Activated CD4-positive, alpha-beta memory T cell treated with anti-CD3 and anti-CD28 coated beads, Interleukin-2, amount 10 ng/mL, durations not matched to agents 7 days and 5 days (primary cell): ENCODE measurements at places on chromosomes 12 and 14. TPM values are rescaled to one million over a fixed set of nuclear protein-coding genes. Genes with fewer than 3 reads are reported as not detected.

Gene RTN1
- total RNA-seq: not detected

Gene ACACB
- total RNA-seq: 12.2 TPM

Gene FOXN4
- not detected for total RNA-seq

Gene ERP27
- total RNA-seq: 8.5 TPM

GRCh38 chr12:916712-917445 is 32.6 kb downstream of the RAD52 start:
- no peak for DNase-seq
- no peak overlapping the region for H3K4me3 ChIP-seq
- peaks cover 22% of the 10 kb centered on the region for H3K4me1 ChIP-seq

DNA sequence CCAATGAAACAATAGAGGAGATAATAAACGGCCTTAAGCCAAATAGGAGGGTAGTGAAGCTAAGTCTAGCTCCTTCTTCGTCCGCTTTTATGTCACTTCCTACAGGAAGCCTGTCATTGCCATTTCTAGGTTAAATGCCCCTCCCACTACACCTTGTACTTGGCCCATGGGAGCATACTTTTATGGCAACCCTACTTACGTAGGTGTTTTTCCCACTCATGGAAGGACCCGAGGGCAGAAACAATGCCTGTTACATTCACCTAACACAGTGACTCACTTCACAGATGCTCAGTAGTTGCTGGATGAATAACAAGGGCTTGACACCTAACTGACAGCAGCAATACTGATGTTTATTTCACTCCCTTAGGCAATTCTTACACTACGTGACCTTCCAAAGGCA is 44.5 kb downstream of the ALKBH1 start:
- peaks cover 3% of the 10 kb centered on the region for H3K4me1 ChIP-seq
- no peaks in the 10 kb centered on the region for H3K27me3 ChIP-seq
- DNase-seq: no peak
- no peaks in the 10 kb centered on the region for H3K36me3 ChIP-seq
- H3K4me3 ChIP-seq: no peak overlapping the region

DNA sequence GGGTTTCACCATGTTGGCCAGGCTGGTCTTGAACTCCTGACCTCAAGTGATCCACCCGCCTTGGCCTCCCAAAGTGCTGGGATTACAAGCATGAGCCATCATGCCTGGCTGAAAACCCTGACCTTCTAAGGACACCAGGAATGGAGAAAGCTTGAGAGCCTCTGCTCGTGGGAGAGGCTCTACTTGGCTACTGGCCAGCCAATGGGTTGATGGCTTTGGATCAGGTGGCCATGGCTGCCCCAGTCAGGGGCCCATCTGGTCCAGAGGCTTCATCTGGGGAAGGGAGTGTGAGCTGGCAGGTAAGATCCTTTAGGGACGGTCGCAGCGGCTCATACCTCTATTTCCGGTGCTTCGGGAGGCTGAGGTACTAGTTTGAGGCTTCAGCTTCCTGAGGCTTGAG is 42.5 kb upstream of the PPP1CC start:
- no peak overlapping the region for H3K27ac ChIP-seq
- H3K4me1 ChIP-seq: peaks cover 17% of the 10 kb centered on the region

DNA sequence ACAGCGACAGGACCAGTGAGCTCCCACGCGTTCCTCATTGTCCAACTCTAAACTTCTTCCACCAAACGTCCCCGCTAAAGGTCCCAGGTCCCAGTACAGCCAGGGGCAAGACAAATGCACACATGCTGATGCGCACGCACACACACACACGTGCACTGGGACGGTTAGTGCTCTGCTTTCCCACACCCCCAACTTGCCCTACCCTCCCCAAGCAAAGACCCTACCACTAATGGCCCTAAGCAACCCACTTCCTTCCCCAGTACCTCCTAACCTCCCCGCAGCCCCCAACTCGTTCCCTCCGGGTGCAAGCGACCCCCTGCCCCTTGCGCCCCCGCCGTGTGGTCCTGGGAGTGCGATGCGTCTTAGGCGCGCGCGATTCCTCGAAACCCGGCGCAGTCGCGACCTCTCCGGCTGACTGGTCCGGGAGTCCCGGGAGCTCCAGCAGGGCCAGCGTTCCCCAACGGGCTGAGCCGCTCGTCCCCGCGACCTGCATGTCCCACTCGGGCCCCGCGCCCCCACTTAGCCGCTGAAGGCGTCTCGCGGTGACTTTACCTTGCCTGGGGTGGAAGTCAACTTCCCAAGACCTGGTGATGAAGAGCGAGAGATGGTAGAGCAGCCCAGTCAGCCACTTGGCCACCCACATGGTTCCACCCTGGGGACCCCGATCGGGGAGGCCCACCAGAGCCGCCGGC is 578 bp downstream of the ADAMTS20 start:
- no peak overlapping the region for H3K4me3 ChIP-seq
- DNase-seq: no peak
- no peak overlapping the region for H3K27ac ChIP-seq
- H3K27me3 ChIP-seq: peaks cover 22% of the 10 kb centered on the region

DNA sequence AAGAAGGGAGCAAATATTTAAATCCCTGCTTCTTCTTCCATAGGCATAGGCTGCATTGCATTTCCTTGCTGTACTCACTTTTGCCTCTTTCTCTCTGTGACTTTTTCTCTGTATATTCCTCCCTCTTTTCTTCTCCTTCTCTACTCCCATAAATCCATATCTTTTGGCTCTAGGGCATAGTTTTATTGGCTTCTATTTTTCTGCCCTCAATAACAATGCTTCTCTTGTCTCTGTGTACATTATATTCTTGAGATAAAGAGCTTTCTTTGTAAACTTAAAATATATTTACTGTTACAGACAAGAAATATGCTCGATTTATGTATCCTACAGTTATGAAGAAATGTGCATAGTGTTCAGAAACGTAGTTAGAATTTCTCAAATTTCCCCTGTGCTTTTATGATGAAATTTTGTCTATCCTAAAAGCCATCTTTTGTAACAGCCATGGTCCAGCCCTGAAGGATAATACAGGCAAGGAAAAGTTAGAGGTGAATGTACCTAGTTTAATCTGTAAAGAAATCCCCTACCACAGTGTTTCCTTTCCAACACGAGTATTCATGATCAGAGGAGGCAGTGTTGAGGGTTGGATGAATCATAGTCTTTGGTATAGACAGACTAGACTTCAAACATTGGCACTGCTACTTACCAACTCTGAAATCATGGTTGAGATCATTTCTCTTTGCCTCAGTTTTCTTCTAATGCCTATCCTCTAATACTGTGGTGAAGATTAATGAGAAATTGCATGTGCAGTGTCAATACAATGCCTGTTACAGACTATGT is 173.3 kb upstream of the FAR2 start:
- no peaks in the 10 kb centered on the region for H3K36me3 ChIP-seq
- no peak for DNase-seq
- no peak overlapping the region for H3K4me3 ChIP-seq
- H3K27ac ChIP-seq: no peak overlapping the region

GRCh38 chr12:88509851-88510250 is 70.4 kb downstream of the KITLG start:
- H3K27ac ChIP-seq: no peak overlapping the region
- H3K36me3 ChIP-seq: no peaks in the 10 kb centered on the region
- no peak for DNase-seq
- H3K27me3 ChIP-seq: no peaks in the 10 kb centered on the region
- H3K4me3 ChIP-seq: no peak overlapping the region

GRCh38 chr12:115869604-115870003 is 407.9 kb downstream of the MED13L start:
- peaks cover 11% of the 10 kb centered on the region for H3K27me3 ChIP-seq
- H3K4me3 ChIP-seq: no peak overlapping the region
- DNase-seq: no peak
- no peaks in the 10 kb centered on the region for H3K36me3 ChIP-seq
- H3K27ac ChIP-seq: no peak overlapping the region
